ENCODE measurements at places on chromosomes 2 and 18. TPM values are rescaled to one million over a fixed set of nuclear protein-coding genes. Genes with fewer than 3 reads are reported as not detected.

GRCh38 chr18:24157855-24158254 lies 19.0 kb downstream of the CABYR start:
- no peak for DNase-seq

- no peak for DNase-seq
Observed at GRCh38 chr18:26103579-26103978, 13.2 kb upstream of the SS18 start.

GRCh38 chr18:12336887-12337286 lies 28.8 kb downstream of the TUBB6 start:
- DNase-seq, result no peak

DNA sequence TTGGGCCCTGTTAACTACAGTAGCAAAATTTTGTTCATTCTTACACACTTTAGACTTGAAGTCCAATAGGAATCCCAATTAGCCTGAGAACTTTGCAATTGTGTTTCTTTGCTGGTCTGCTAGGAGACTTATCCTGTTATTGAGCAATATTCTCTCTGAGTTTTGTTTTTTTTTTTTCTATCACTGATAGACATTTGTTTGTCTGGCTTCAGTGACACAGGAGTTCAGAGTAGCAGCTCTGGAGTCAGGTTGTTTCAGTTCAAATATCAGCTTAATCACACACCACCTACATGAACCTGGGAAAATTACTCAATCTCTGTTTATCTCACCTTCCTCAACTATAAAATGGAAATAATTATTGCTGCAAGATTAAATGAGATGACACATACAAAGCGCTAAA lies 360.2 kb upstream of the POU3F3 start:
- DNase-seq, result no peak

DNA sequence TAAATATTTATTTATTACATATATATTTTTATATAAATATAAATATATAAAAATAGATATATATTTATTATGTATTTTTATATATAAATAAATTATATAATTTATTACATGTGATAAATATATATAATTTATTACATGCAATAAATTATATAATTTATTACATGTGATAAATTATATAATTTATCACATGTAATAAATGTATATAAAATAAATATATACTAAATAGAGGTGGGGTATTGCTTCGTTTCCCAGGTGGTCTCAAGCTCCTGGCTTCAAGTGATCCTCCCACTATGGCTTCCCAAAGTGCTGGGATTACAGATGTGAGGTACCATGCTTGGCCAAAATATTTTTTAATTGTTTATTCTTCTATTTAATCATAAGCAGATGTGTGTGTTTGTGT lies 3.6 kb upstream of the G6PC2 start:
- DNase-seq, result no peak

DNA sequence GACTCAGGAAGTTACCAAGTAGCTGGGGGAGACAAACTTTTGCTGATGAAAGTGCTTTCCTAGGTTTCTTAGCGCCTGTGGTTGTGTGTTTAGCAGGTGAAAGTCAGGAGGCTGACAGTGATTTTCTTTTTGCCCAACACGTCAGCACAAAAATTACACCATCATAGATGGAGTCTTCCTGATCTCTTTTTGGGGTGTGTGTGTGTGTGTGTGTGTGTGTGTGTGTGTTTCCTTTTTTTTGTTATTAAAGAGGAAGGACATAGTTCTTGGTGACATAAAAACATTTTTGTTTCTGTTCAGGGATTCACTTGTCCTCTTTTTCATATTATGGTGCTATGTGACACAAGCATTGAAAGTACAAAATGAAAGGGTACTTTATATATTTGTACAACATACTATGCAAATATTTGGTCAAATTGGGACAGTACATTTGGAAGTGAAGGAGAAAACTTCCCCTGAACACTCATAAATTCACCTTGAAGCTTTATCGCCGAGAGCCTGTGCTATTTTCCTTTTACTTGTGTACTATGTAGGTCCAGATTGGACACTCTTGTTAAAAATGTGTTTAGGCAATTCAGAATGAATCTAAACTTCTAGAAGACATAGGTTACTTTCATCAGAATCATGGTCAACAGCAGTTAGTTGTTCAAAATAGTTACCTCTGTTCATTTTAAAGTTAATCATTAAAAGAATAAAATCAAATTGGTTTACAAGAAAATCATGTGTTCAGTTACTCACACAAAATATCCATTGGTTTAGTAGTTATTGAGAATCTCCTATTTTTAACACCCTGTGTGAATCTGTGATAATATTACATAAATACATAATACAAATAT lies 491.9 kb downstream of the IRS1 start:
- no peak for DNase-seq

DNA sequence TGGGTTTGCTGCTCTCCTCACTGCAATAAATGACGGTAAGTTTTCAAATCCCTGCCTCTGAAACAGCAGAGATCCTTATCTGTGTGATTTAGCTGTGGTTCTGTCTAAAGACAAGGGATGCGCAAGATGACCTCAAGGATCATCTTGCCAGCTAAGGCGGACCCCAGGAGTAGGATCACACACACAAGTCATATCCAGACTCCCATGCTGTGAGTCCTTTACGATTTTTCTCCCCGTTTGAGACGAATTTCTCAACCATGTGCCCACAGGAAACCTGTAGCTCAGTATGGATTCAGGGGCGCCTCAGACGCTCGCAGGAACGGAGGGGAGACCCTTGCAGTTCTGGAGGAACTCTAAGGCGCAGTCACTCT lies 11.1 kb upstream of the DCTN1 start:
- DNase-seq, result no peak

DNA sequence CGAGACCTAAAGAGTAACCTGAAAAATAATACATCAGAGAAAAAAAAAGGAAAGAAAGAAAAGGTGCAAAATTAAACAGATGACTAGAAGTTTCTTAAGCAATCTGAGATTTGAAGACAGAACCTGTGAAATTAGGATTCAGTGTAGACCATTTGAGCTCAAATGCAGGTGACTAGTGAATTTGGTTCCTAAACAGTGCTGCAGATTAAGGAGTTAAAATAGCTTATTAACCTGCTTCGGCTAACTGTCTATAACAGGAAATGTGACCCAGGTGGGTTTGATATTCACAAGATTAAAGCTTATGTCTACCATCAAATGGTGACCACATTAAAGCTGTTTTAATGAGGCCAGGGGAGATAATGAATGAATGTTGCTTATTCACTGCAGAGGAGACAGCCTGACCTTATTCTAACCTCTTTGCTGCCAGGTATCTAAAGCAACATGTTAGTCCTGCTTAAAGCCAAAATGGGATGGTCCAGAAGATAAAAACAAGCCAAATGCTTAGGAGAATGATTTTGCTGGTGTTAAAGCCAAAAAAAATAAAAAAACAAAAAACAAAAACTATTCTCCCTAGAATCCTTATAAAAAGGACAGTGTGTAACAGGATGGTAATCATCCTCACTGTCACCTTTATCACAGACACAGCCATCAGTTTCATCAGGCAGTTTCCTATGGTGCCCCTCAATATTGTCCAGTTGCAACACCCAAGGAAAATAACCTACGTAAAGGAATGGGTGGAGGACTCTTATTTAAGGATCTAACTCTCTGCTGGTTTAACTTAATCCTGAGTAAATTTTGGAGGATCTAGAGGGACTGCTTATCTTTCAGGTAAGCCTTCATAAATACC lies 769.0 kb upstream of the ZEB2 start:
- no peak for DNase-seq

DNA sequence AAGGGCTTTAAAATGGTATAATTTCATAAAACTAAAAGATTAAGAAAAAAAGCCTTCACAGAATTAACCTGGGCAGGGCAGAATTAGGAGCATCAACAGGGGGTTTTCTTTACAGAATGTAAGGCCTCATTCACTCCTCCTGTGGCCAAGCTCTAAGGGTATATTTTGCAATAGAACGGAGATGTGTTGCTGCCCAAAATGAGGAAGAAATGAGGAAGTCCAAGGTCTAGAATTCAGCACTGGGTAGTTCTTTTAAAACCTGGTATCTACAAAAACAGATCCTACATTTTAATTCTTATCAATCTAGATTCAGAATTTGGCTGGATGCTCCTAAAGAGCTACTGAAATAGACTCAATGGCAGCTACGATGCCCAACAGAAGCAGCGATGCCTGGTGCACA lies 101.8 kb downstream of the AKAIN1 start:
- no peak for DNase-seq

DNA sequence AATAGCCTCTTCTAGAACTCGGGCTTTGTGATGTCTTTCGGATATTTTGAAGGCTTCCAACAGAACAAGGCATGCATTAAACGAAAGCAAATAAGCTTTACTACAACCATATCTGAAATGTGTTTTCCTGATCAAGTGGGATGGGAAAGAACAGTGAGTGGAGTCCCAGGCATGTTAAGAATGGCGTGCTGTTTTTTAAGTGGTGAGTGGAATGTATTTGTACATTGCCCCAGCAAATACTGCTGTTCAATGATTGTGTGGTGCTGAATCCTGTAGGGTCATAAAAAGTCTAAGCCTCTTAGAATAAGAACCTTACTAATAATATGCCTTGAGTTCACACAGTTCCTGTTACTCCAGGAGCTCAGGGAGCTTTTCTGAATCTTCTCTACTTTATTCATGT lies 52.5 kb downstream of the POMC start:
- no peak for DNase-seq

The IL36G gene
- not detected for total RNA-seq

The EEF1B2 gene
- total RNA-seq, result 122 TPM

The ARHGEF4 gene
- total RNA-seq, result 297 TPM

All from dorsolateral prefrontal cortex (tissue), 122 donors.